NCI-H1092 treated with DMSO at 0.1 percent for 48 hours (cell line): ENCODE measurements at places on chromosomes 2 and 18.

DNA sequence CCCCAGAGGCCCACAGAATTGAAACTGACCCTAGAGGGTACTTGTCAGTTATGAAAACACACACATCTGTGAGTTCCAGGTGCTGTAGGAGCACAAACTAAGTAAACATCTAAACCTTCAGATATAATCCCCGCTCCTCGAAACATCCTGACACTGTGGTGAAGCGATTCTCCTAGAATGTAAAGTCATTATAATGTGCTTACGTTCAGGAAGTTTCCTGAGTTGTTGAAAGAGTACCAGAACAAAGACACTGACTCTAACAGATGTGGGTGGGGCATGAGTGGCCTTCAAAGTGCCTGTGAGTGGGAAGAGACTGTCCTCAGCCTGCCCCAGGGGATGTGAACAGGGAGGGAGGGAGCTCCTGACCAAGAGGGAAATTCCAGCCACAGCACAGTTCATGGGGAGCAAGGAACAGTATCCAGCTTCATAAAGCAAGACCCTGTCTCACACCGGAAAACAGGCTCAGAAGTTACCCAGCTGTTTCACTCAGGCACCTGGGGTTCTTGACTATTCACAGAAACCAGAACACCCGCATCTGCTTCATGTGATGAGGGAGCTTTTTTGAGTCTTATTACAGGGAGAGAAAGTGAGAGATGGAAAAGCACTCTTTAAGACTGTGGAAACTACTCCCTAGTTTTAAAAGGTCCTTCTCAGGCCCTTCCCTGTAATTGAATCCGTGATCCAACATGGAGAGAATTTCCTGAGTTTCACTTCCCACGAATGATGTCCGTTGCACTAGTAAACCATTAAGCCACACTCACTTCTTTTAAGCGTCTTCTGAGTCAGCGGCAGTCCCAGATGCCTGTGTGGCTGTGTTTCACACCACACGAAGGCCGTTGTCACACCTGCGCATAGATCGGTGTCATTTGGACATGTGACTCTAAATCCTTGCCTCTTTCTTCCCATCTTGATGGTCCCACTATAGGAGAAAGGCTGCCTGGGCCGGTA, 88.6 kb upstream of the EML6 start:
- no peak for DNase-seq

- no peak for DNase-seq
These were observed 70.8 kb downstream of the OXER1 start for GRCh38 chr2:42693013-42693615.

DNA sequence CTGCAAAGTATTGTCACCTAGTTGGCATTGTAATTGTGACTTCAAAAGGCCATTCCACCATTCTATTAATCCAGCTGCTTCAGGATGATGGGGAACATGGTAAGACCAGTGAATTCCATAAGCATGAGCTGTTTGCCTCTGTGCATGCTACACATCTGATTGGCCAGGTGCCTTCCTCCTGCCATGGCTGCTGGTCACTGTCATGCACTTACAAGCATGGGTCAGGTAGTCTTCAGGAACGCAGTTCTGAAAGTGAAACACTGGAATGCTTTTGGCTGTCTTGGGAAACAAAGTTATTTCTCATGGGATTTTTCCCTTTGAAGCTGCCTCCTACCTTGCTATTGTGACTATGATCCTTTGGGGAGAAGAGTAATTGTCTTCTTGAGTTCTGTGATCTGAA, 267.6 kb downstream of the GBX2 start:
- DNase-seq: no peak

- DNase-seq: peak; percentile 6
These were observed 3.2 kb upstream of the AQP12B start for GRCh38 chr2:240685771-240686371.

- no peak for DNase-seq
These were observed 405.8 kb upstream of the SALL3 start for GRCh38 chr18:78573773-78574172.

DNA sequence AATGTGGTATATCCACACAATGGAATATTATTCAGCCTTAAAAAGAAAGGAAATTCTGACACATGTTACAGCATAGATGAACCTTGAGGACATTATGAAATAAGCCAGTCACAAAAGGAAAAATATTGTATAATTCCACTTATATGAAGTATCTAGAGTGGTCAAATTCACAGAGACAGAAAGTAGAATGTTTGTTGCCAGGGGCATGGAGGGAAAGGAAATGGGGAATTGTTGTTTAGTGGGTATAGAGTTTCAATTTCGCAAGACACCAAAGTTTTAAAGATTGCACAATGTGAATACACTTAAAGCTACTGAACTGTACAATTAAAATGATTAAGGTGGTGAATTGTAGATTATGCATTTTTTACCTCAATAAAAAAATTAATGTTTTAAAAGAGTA, 92.9 kb downstream of the TXNL1 start:
- no peak for DNase-seq

DNA sequence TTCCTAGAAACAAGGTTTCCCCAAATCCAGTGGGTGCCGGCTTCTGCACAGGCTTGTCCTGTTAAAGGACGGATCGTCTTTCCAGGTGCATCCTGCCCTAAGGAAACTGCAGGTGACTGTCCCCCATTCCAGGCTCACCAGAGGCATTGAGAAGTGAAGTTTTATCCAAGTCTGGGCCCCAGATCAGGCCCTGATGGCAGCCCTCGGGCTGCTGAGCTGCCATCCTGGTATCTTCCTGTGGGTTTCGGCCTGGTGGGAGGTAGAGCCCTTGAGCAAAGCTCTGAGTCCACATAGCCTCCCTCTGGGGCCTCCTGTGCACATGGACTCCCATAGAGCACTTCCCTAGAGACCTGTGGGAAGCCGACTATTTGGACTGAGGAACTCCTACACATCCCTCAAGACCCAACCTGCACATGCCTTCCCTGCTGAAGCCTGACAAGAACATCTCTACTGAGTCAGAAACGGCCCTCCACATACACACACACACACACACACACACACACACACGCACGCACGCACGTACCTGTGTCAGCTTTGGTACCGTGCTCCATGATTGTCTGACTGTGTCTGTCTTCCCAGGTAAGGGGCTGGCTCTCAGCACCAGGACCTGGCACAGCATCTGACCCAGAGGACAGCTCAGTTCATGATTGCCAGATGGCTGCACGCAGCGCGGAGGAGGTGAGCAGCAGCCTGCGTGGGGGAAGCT, 16.4 kb downstream of the TNS1 start:
- no peak for DNase-seq

DNA sequence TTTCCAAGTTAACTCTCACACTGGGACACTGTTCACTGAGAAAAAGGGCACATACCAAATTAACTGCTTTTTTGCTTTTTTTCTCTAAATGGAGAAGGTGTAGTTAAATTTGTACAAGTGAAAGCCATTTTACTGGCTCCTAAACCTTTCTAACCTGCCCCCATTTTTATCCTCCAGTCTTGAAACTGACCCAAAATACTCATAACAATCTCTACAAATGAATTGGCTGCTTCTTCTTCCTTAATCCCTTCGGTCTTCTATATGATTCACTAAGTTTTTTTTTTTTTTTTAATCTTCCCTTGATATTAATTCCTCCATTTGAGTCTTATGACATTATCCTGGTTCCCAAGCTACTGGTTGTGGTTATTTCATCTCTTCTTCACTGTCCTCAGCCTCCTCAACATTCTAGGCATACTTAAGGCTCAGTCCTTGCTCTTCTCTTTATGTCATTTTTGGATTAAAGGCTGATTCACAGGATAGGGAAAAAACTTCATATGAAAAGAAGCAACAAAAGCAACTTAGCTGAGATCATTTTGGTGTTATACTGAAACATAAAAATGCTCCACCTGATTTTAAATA, 19.8 kb downstream of the ORC2 start:
- DNase-seq: no peak

DNA sequence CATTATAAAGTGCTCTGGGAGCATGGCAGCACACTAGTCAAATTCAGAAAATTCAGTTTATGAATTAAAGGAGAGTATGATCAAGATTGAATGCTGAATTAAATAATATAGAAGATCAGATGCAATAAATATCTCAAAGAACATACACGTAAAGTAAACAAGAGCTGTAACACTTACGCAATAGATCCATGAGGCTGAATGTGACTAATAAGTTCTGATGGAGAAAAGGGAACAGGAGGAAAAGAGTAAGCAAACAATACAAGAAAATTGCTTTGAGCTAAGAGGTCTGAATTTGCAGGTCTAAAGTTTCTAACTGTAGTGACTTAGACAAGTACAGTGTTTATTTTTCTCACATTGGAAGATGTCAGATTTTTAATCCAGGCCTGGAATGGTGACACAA, 646.7 kb upstream of the ZNF804A start:
- no peak for DNase-seq

- DNase-seq: no peak
These were observed 4.6 kb downstream of the IL37 start for GRCh38 chr2:112915300-112916144.

GRCh38 chr2:161981679-161982250, 92.2 kb downstream of the DPP4 start:
- no peak for DNase-seq

GRCh38 chr2:16221461-16222010, 281.2 kb downstream of the MYCN start:
- no peak for DNase-seq

- no peak for DNase-seq
These were observed 88.3 kb upstream of the TFPI start for GRCh38 chr2:187642498-187642897.
